ENCODE measurements at places on chromosomes 2 and 18.

DNA sequence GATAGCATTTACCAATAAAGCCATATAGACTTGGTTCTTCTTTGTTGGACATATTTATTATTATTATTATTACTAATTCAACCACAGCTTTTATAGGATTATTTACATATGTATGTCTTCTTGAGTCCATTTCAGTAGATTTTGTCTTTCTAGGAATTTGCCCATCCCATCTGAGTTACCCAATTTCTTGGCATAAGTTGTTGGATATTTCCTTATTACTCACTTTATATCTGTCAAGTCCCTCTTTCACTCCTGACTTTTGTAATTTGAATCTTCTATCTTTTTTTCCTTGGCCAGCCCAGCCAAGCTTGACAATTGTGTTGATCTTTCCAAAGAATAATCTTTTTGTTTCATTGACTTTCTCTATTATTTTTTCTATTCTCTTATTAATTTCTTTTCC, 543.7 kb downstream of the SUCLG1 start:
- DNase-seq: no peak

GRCh38 chr2:241559323-241560161, 997 bp downstream of the BOK start:
- DNase-seq: peak; percentile 58

DNA sequence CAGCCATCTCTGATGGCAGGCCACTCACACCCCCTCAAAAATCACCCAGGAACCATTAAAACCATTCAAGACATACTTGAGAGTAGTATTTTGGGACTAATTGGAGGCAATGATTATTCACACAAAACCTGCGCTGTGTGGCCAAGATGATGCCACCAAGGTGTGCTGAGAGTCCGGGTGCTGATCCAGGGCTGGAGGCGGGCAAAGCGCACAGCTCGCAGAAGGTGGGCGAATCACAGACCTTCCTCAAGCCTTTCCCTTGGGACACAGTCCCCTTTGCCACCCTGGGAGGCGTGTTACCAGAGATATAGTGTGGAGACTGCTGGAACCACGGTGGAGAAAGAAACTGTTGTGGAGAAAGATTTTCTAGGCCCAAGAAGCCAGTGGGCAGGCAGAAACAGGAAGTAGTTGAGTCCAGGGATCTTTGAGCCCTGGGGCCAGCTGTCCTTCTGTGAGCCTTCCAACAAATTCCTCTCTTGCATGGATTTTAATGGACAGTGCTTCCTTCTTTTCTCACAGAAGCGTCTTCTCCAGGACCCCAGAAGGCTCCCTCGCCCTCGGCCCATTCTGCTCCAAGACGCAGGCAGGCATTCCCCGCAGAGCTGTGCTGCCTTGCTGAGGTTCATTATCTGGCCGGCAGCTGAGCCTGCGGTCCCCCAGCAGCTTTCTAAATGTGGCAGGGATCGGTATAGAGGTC, 8.0 kb downstream of the COPS9 start:
- DNase-seq: no peak

DNA sequence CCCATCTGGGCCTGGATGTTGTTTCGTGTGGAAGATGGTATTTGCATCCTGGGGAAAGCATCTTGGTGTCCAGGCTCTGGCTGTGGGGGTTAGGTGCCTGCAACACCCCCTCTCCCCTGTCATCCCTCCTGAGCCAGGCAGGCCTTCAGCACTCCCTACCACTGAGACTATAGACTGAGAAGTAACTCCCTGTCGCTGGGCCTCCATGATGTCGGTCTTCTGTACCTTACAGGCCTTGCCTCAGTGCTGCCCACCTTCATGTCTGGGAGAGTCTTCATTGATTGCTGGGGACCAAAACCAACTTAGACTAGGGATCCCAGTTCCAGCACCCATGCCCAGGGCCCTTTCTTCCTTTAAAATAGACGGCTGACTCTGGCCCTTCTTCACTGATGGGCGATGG, 33.1 kb upstream of the DNMT3A start:
- DNase-seq: no peak

GRCh38 chr2:238486123-238486848, 59.6 kb downstream of the ASB1 start:
- no peak for DNase-seq

DNA sequence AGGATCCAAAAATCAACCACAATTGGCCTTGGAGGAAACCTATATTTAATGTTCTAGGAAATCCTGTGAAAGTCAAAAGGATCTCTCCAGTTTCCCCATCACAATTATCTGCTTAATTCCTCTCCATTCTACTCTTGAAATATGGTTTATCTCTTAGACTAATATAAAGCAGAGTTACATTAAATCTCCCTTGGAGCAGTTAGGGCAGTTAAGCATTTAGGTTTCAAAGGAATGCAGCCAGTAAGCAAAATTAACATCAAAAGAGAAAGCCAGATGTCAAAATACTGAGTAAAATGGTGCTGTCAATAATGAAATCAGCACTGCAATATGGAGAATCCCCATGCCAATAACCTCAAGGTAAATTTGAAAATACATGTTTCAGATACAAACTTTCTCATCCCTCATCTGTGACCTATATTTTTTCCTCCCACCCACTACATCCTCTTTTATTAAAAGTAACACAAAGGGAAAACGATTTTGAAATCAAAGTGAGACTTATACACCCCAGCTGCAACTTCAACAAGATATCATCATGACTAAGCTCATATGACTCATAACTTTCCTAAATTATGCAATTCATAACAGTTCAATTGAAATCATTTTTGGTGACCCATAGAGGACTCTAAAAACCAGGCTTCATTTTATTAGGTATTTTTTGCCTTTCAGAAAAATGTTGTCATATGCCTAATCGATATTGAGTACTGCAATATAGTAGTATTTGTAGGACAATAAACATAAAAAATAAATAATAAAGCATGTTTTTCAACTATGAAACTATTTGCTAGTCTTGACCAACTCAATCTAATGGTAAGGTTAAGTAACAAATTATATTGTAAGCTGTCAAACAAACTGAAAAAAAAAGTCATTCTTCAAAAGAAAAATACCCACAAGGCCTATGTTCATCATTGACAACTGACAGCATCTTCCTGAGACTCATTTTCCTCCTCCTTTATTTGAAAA, 3.1 kb downstream of the ADAM17 start:
- no peak for DNase-seq

DNA sequence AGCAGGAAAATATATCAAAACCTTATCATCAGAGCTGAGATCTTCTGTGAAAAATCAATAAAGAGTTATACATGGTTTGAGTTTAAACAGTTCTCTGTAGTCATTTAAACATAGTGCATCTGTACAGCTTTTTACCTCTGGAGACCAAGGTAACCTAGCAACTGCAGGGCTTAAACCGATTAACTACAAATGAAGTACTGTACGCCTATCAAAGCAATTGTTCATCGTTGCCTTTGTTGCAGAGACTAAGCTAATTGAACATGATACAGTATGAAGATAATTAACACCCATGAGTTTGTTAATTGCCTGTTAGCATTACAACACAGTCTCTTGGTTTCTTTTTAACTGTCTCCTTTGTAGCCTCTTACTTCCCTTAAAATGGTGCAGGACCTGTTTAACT, 147.9 kb downstream of the LNPK start:
- DNase-seq: no peak

- no peak for DNase-seq
Observed at GRCh38 chr2:30968660-30969397, 161.6 kb upstream of the CAPN13 start.

GRCh38 chr2:60558536-60558935, 5.1 kb upstream of the BCL11A start:
- DNase-seq: no peak

- DNase-seq: no peak
Observed at GRCh38 chr18:32848826-32849225, 76.0 kb upstream of the KLHL14 start.

DNA sequence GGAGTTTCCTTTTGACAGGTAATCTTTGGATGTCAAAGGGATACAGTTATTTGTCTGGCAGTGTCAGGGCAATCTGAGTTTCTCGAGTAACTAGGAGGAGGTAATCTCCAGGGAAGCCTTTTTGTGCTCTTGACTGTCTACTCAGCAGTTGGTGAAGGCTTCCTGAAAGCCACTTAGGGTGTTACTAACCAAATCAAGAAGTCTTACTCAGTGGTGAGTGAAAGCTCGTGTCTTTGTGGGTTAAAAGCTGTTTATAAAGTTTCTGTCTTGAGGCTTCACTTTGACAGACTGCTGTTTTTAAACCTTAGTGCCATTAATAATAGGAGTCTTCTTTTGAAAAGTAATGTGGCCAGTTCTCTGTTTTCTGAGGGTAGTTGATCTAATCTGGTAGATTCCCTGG, 1.7 kb downstream of the THSD7B start:
- no peak for DNase-seq

DNA sequence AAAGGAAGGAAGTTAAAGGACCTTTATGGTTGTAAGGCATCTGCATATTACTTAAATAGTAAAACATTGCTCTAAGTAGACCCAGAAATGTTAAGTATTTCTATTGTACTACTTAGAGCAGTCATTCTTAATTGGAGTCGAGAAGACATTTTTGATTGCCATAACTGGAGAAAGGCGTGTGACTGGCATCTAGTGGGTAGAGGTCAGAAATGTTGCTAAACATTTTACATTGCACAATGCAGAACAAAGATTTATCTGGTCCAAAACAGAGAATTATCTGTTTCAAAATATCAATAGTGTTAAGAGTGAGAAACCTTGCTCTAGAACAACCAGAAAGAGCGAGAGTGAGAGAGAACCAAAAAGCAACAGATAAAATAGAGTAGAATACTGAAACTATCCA, 23.3 kb upstream of the ROCK1 start:
- no peak for DNase-seq

DNA sequence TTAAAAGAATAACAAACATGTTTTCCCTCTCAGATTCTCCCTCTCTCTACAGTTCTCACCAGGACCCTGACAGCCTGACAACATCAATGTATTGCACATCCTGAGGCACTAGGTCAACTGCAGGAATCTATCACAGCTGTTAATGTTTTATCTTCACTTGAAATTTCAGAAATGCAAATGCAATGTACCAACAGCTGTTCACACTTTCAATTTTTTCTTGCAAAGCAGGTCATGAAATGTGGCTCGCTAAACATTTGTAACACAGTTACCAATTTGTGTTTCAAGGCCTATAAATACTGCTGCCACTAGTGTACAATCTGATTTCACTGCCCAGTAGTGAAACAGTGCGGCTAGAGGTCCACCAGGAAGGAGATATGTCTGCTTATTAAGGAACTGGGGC, 147.8 kb downstream of the EXOC6B start:
- DNase-seq: no peak

- DNase-seq: no peak
Observed at GRCh38 chr2:120845277-120845676, 109.6 kb downstream of the GLI2 start.

DNA sequence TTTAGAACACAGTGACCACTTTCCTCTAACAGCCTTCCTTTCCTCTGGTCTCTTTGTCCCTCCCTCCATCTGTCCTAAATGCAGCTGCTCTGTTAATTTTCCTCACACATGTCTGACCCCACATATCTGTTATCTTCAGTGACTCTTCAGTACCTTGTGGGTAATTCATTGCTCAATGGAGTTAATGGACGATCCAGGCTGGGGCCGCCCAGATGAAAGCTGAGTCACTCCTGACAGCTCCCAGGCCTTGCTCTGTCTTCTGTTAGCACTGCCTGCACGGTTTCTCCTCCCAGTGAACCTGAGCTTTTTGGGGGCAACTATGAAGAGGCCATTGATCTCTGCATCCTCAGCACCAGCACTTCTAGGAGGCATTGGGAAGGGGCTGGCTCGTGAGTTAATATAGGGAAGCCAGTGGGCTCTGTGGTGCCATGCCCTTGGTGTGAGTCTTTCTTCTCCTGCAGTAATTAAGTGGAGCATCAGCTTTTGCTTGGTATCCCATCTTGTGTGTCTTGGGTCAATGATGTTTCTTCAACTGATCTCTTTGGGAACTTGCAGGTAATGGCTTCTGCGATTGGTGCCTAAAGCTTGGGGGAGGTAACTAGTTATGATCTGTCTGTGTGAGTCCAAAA, 67.3 kb downstream of the SNORC start:
- no peak for DNase-seq

DNA sequence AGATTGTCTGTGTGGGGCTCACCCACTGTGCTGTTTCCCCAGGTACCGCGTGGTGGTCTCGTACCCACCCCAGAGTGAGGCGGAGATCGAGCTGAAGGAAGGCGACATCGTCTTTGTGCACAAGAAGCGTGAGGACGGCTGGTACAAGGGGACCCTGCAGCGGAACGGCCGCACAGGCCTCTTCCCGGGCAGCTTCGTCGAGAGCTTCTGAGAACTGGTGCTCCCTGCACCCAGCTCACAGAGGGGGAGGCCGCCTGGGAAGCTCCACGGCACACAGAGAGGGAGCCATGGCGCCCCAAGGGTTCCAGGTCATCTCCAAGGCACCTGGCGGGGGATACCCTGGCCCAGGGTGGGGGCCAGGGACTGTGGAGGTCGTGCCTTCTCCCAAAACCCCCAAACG, 112.3 kb downstream of the SEPTIN10 start:
- no peak for DNase-seq

DNA sequence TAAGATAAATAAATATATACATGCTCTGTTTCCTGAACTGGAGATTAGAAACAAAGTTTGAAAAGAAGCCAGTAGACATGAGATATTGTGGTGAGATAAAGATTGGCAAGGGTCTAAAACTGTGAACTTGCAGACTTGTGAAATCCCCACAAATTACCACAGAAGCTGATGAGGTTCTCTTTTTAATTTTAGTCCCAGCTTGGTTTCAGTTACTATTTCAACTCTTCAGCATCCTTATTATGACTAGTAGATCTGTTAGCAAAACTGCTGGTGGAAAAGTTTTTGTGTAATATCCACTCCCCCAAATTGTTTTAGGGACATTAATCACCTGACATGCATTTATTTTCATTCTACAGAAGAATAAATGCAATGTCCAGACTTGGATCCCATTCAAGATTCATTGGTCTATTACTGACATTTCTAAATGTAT, 20.8 kb downstream of the RASGRP3 start:
- DNase-seq: no peak

DNA sequence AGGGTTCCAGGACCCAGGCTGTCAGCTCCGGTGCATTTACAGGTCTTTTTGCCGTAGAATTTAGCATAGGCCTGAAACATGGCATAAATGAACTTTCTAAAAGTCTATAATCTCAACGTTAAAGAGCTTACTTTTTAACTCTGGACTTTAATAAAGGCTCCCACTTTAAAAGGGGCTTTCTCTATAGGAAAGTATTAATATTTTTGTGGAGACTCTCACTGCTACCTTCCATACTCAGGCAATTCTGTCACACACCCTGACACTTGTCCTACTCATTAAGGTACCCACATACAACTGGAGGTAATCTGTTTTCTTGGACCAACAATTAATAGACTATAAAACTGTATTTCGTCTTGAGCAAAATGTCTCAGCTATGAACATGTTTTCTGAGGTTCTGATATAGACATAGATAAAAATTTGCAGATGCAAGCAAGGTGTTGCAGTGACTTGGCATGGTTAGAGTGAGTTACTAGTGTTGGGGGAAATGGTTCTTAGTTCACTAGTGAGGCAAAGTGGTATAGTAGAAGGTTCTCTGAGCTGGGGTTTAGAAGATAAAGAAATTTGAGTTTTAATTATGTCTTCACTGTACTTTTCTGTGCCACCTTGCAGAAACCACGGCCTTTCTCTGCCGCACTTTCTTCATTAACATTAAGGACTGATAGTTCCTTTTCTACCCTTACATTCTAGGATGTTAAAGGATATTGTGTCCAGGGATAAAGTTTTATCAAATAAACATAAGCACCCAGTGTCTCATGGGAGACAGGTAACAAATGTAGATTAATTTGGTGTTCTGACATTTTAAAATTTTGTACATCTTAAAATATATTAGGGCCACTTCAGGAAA, 10.8 kb upstream of the NR4A2 start:
- DNase-seq: no peak

- DNase-seq: no peak
Observed at GRCh38 chr18:63606526-63606925, 19.4 kb downstream of the SERPINB13 start.

Measured in ecto neural progenitor cell (in vitro differentiated cells).